ENCODE measurements at places on chromosomes 3 and 15.
A peak's percentile ranks its signal among the peaks of the same experiment; 100 is the strongest.

DNA sequence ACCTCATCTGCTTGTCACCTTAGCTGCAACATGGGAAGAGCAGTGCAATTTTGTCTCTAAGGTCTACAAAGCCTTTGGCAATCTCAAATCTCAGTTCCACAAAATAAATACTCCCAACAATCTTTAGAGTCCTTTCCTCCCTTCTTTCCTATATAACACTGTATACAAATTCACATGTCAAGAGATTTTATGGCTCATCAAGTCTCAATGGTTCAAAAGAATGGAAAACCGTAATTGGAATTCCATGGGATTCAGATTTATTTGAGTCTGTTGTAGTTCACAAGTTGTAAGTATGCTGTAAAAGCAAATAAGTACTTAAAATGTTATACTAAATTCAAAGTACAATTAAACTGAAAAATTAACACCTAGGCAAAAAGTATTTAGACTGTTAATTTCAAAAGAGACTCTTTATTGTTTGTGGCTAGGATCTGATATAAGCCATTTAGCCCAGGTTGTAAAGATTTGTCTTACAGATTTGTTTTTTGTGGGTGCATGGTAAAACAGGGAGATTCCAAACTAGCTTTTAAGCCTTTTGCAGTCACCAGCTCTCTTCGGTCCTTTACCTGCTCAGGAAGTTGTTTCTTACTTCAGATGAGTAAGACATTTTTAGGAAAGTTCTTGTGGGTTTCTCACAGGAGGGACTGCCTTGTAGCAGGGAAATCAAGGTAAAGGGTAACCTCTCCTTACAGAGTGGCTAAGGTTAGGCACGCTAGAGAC is 50.1 kb downstream of the CMSS1 start:
- DNase-seq, result no peak

DNA sequence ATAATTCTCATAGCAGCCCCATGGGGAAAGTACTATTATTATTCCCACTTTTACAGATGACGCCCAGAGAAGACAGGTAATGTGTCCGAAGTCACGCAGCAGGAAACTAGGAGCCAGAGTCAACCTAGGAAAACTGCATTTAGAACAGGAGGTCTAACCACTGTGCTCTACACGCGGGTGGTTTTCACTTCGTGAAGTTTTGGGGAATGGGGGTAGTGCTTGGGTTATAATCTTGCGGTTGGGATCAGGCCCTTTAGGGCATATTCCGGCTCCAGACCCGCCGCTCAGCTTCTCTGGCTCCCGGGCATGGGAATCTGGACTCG is 5.2 kb downstream of the TPM1 start:
- no peak for DNase-seq

- DNase-seq, result no peak
Measured at GRCh38 chr3:174191380-174191779, 667.8 kb upstream of the NAALADL2 start.

- DNase-seq, result peak; percentile 40
Measured at GRCh38 chr15:70632491-70633102, 130.8 kb downstream of the UACA start.

- DNase-seq, result peak; percentile 32
Measured at GRCh38 chr3:112845772-112846171, 892 bp downstream of the CD200R1L start.

DNA sequence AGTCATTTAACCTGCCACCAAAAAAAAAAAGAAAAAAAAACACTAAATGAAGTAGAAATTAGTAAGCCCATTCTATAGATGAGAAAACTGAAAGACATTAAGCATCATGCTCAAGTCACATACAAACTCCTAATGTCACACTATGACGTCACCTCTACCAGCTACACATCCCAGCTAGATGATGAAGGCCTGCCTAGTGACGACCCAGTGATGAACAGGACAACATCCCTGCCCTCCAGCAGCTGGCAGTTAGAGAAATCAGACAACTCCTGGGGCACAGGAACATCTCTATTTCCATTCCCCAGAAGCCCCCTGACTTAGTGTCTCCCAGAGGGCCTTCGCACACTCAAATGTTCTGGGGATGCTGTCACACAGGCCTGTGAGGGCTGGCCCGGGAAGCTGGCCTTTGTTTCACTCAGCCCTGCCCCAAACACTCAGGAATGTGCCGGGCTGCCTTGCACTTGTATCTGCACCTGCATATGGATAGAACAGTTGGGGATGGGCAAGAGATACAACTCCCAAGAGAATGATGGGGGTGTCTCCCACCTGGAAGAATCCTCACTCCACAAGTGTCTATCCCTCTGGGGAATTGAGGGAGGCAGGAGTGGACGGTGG is 7.0 kb upstream of the HAPLN3 start:
- DNase-seq, result no peak

GRCh38 chr3:2923390-2923789 is 186.8 kb downstream of the IL5RA start:
- DNase-seq, result no peak

- no peak for DNase-seq
Measured at GRCh38 chr15:49101536-49101935, 53.9 kb downstream of the COPS2 start.

GRCh38 chr3:31275038-31275572 is 257.6 kb upstream of the STT3B start:
- DNase-seq, result no peak

- no peak for DNase-seq
Measured at GRCh38 chr3:52904552-52904951, 7.2 kb upstream of the STIMATE start.

- peak; percentile 36 for DNase-seq
Measured at GRCh38 chr15:64092075-64092820, 1.4 kb downstream of the CIAO2A start.

DNA sequence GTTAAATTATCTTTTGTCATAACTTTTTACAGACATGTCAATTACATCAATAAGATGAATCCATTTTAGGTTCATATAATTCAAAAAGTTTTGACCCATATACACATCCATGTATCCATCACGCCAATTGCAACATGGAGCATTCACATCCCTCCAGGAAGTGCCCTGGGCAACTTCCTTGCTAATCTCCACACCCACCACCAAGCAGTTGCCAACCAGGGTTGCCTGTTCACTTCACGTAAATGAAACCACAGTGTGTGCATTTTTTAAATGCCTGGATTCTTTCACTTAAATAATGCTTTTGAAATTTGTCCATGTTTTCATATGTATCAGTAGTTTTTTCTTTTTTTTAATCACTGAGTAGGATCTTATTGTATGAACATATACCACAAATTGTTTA is 40.7 kb upstream of the LYZL4 start:
- DNase-seq, result no peak

DNA sequence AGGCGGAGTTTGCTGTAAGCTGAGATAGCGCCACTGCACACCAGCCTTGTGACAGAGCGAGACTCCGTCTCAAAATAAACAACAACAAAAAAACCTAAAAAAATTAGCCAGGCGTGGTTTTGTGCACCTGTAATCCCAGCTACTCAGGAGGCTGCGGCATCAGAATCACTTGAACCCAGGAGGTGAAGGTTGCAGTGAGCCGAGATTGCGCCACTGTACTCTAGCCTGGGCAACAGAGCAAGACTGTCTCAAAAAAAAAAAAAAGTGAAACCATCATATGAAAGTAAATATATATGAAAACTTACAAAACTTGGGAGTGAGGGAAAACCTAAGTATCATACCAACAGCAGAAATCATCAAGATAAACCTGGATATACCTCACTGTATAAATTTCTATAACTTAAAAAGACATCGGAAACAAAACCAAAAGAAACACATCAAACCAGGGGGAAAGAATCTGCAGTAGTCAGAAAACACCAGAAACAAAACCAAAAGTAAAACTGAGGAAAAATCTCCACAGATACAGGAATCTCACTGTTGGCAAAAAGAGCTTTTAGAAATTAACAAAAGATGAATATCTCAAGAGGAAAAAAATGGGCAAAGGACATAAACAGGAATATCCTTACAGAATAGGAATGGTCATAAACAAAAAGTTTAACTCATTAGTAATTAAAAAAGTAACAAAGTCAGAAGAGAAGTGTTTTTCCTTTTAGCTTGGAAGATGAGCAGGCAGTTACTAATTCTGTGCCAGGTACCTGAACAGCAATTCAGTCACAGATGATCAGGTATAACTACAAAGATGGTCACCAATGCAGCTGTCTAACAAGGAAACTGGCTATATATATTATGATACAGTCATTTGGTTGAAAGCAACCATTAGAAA is 41.3 kb downstream of the ETV5 start:
- no peak for DNase-seq

GRCh38 chr15:71336671-71337070 is 221.4 kb downstream of the THSD4 start:
- DNase-seq, result no peak

DNA sequence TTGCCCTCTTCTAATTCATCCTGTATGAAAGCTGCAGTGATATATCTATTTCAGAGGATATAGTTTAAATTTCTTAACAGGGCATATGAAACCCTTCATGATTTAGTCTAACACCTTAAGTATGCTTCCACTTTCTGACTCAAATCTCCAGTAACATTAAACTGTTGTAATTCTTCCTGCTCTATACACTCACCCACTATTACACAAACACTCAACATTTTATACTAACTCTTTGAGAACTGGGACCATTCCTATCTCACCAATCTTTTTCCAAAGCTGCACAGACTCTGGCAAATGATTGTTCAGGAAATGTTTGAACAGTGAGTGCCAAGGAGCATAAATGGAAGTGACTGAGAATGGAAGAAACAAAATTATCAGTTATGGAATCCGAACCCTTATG is 560.4 kb upstream of the DPPA4 start:
- no peak for DNase-seq

DNA sequence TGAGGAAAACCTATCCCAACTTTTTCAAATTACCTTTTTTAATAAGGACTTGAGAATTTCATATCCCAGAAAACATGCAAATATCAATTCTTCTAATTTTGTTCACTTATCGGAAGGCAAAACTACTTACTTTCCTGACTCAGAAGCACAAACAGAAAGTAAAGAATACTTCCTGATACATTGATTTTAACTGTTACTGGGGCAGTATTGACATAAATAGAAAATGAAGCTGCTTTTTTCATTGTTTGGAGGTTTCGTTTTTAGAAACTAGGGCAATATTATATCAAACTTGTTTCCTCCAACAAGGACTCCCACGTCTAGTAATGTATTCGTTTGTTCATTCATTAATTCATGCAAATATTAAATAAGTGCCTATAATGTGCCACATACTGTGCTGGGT is 19.1 kb downstream of the PAQR9 start:
- DNase-seq, result no peak

- peak; percentile 76 for DNase-seq
Measured at GRCh38 chr3:196688349-196688748, 23.7 kb downstream of the CEP19 start.

- no peak for DNase-seq
Measured at GRCh38 chr3:115252679-115253078, 105.6 kb upstream of the ZBTB20 start.

- DNase-seq, result peak; percentile 16
Measured at GRCh38 chr3:112304611-112305010, 10.6 kb upstream of the SLC9C1 start.

DNA sequence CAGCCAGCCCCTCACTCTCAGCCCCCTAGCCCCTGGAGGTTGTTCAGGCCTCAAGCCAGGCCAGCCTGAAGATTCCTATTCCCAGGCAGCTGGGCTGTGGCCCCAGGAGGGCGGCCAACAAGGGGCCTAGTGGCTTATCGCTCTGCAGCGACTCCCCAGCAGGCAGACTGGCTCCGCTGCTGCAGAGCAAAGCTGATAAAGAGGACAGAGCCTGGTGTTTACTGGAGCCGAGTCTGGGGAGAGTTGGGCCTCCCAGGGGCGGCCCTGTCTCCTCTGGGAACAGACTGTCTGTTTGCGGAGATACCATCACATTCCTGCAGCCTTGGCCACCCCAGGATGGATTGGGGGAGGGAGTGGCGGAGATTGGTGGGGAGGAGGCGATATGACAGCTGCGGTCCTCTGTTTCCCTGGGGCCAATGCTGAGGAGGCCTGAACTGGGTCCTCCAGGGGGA is 22.4 kb upstream of the SMAD6 start:
- DNase-seq, result peak; percentile 86

GRCh38 chr3:140532793-140533330 is 145.0 kb upstream of the TRIM42 start:
- no peak for DNase-seq

- DNase-seq, result peak; percentile 96
Measured at GRCh38 chr3:50525987-50526386, 22.6 kb upstream of the CACNA2D2 start.

- no peak for DNase-seq
Measured at GRCh38 chr15:87707071-87707470, 549.5 kb downstream of the NTRK3 start.

- DNase-seq, result no peak
Measured at GRCh38 chr3:174132421-174133042, 726.6 kb upstream of the NAALADL2 start.

DNA sequence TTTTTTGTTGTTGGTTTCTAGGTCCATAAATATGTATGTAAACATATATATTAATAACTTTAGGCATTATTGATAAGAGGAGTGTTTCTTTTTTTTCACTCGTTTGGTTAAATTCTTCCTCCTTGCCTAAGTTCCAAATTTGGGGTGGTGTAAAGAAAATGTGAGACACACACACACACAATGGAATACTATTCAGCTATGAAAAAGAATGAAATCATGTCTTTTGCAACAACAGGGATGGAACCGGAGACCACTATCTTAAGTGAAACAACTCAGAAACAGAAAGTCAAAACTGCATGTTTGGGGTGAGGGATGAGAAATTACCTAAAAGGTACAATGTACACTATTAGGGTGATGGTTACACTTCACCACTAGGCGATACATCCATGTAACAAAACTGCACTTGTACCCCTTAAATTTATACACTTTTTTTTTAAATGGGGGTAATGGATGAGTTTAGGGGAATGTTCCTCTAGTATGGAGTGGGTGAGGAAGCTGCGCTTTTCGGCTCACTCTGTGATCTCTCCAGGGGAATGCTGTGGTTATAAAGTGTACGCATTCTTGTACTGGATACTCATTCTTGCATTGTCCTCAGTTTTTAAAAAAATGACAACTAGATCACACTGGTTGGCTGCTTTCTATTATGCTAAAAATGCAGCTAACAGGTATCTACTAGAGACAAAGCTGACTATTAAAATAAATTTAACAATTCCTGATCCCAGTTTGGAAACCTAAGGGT is 50.8 kb upstream of the PPARG start:
- no peak for DNase-seq

- no peak for DNase-seq
Measured at GRCh38 chr3:87563712-87564111, 287.3 kb upstream of the POU1F1 start.
